Mesangial cell (primary cell): ENCODE measurements at places on chromosomes 4 and X. TPM values are rescaled to one million over a fixed set of nuclear protein-coding genes. Genes with fewer than 3 reads are reported as not detected.

Gene ADRA2C
- 0.13 TPM in 1 of 2 replicates, not detected in the other for total RNA-seq

Gene GDI1
- total RNA-seq = 74.0 and 80.7 TPM in 2 replicates

Gene AREG
- total RNA-seq = 35.4 and 36.3 TPM in 2 replicates

Gene IRF2
- 10.1 and 14.7 TPM in 2 replicates for total RNA-seq

Gene ADAM29
- total RNA-seq = not detected in 2 replicates

Gene PCDH18
- 2.8 and 4.3 TPM in 2 replicates for total RNA-seq

Gene PAGE2B
- not detected in 2 replicates for total RNA-seq

Gene IL3RA
- total RNA-seq = 0.25 TPM in 1 of 2 replicates, not detected in the other

Gene EBP
- total RNA-seq = 71.2 and 154 TPM in 2 replicates

Gene KLHL34
- under 0.01 TPM in 1 of 2 replicates, not detected in the other for total RNA-seq

Gene RBM47
- 9.9 and 79.0 TPM in 2 replicates for total RNA-seq
